ENCODE measurements at places on chromosomes 7 and 10.

DNA sequence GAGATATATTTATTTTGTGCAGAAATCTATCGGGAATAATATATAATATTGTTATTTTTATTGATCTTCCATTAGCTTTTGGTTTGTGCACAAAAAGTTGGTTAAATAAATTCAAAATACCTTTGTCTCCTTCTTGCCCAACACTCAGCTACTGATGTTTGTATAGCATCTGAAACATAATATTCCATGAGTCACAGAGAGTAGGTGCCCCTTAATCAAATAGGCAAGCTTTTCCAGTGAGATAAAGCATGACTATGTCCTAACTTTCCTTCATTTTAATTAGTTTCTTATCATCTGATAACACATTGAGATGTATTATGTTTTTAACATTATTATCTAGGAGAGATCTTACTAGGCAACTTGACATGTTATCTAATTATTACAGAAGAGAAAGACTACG is 432.2 kb downstream of the KIF20B start:
- DNase-seq: no peak

- DNase-seq: peak; percentile 30
Observed at GRCh38 chr7:108014215-108014614, 11.3 kb upstream of the LAMB1 start.

GRCh38 chr7:114957444-114957843 is 35.5 kb downstream of the MDFIC start:
- no peak for DNase-seq

- peak; percentile 58 for DNase-seq
Observed at GRCh38 chr7:138460649-138461607, 869 bp downstream of the TRIM24 start.

- no peak for DNase-seq
Observed at GRCh38 chr10:33123680-33124079, 165.7 kb upstream of the ITGB1 start.

DNA sequence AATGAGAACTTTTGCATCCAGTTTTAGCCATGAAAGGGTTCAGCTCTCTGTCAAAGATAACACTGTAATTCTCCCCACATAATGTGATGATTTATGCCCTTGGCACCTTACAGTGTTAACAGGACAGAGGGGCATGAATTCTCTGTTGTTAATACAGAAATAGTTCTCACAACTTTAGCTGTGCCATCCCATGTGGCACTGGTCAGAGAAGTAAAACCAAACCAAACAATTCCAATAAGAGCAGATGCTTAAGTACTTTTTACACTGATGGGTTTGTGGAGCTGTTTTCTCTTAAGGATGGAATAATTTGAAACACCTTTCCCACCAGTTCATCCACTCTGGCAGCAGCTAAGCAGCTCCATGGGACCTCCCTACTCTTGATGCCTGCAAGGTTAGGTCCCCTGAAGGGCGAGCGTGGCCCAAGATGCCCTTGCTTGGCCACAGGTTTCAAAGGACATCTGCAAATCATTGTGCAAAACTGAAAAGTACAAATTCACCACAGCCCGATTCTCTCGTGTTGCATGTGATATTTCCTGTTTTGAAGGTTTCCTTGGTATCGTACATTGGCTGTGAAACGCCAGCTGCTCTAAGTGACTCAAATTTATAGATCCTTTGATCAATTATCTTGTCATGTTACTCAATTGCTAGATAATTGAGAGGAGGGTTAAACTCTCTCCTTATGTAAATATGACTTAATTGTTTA is 82.5 kb upstream of the CREB5 start:
- DNase-seq: no peak

- DNase-seq: no peak
Observed at GRCh38 chr7:15889507-15889906, 203.0 kb upstream of the MEOX2 start.

DNA sequence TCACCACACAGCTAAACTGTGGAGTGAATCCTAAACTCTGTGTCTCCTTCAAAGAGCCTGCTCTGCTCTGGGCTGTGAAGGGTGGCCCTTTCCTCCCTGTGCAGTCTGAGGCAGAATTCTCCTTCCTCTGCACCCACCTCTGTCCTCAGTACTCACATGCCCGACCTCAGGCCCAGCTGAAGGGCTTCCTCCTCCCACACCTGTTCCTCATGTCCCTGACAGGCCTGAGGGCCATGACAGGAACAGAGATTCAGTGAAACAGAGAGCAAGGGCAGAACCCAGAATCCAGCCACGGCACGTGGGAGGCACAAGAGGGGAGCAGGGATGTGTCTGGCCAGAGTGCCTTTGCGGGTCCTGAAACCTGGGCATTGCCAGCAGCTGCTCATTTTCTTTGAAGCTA is 13.9 kb downstream of the CREB3L2 start:
- DNase-seq: no peak

DNA sequence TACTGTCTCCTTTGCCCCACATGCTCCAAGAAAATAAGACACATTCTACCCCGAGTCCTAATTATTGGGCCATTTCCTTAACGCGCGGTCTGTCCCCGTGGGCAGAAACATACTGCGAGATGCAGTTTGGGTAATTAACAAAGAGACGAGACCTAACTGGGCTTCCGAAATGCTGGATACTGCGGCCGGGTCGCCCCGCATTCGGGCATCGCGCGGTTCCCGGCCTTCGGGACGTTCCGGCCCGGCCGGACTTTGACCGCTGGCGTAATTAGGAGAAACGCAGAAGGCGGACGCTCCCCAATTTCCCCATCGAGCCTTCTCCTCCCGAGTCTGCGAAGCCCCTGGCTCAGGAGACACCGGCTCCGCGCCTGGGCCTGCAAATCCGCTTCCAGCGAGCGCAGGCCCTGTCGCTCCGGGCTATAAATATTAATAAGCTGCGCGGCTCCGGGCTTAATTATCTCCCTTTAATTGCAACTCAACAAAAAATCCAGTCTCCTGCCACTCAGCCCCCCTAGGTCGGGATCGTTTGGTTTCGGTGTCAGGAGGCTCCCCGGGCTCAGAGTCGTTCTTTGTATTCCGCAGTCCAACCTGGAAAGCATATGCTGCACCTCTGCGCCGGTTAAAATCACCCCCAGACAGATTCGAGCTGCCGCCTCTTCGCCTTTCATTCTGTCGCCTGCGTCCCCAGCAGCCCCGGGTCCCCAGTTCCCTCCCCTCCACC is 131.5 kb downstream of the SPAG6 start:
- no peak for DNase-seq

GRCh38 chr7:17530244-17530643 is 231.8 kb downstream of the AHR start:
- DNase-seq: no peak

- DNase-seq: no peak
Observed at GRCh38 chr10:42781893-42782445, 626 bp upstream of the BMS1 start.

GRCh38 chr7:112385516-112385915 is 64.7 kb upstream of the IFRD1 start:
- DNase-seq: no peak

GRCh38 chr7:5692845-5693278 is 88.6 kb downstream of the RNF216 start:
- peak; percentile 65 for DNase-seq

- no peak for DNase-seq
Observed at GRCh38 chr10:96830511-96831199, 1.4 kb upstream of the LCOR start.

DNA sequence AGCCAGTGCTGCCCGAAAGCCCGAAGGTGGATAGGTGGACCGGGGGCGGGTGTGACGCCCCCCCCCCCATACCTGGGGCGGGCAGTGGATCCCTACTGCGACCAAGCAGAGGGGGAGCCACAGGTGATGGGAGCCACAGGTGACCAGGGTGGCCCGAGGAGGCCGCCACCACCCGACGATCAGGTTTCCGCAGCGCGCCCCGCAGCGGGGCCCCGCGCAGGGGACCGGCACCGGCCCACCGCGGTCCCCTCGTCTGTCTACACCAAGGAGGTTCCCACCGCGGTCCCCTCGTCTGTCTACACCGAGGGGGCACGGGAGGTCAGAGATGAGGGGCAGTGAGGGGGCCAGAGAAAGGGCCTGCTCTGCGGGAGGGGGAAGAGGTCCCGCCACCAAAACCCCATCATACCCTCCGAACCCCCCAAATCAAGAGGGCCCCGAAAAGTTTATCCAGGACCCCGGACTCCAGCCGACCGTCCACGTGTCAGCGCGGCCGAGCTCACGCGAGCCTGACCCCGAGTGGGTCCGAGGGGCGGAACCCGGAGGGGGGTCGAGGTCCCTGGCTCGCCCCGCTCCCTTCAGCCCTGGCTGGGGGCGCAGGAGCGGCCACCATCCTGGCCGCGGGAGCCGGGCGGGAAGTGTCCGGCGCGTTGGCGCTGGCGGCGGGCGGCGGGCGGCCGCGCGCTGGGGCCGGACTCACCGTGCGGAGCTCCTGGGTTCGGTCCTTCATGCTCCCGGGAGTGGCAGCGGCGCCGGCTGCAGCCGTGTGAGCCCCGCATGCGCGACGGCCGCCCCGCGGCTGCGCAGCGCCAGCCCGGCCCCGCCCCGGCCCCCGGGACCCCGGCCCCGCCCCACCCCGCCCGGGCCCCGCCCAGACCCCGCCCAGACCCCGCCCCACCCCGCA is at the start of gene STX1A:
TSS of gene STX1A (minus strand) at position 765 of the 901 bp plus-strand sequence. CDS start at position 727, 38 bp downstream.
- DNase-seq: peak; percentile 37

GRCh38 chr10:34988397-34989067 is 101.6 kb downstream of the CUL2 start:
- no peak for DNase-seq

GRCh38 chr7:21300692-21301091 is 127.2 kb upstream of the SP4 start:
- DNase-seq: no peak

GRCh38 chr10:21125471-21126228 is 228.5 kb upstream of the NEBL start:
- no peak for DNase-seq

GRCh38 chr7:50595491-50596102 is 30.4 kb upstream of the DDC start:
- DNase-seq: no peak

GRCh38 chr7:50491209-50491608 is 41.1 kb upstream of the FIGNL1 start:
- no peak for DNase-seq

GRCh38 chr7:38934536-38934935 is 25.5 kb upstream of the VPS41 start:
- no peak for DNase-seq

DNA sequence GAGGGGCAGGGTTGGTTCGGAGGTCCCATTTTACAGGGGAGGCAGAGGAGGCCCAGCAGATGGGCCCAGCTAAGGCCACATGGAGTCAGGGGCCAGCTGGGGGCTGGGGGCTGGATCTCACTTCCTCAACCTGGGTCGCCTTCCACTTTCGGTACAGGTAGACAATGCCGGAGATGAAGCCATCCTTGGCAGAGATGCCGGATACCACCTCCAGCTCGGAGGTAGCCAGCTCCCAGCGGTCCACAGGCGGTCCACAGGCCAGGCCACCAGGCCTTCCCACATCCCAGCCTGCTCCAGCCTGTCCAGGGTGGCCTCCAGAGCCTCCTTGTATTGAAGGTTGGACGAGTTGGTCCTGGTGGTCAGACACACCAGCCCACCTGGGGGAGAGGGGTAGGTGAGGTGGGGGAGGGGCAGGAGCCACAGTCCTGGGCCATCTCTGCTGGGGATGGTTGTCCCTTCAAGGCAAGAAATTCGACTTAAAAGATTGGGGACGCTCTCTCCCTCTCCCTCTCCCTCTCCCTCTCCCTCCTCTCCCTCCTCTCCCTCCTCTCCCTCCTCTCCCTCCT is 3.9 kb downstream of the CLDN4 start:
- DNase-seq: no peak

- no peak for DNase-seq
Observed at GRCh38 chr7:156119771-156120170, 307.5 kb upstream of the SHH start.

DNA sequence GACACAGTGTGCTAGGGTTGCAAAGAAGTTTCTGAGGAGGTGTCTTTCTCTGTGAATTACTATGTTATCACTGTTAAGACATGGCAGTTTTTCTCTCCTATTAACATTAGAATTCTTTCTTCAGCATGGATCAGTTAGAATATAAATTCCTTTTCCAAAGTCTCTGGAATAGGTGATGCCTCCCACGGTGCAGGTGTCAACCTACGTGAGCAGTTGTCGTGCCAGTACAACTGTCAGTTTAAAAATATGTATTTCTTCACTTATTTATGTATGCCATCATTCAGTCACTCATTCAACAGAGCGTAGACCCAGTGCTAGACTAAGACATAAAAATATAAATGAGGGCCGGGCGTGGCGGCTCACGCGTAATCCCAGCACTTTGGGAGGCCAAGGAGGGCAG is 83.5 kb downstream of the TACC2 start:
- DNase-seq: no peak

DNA sequence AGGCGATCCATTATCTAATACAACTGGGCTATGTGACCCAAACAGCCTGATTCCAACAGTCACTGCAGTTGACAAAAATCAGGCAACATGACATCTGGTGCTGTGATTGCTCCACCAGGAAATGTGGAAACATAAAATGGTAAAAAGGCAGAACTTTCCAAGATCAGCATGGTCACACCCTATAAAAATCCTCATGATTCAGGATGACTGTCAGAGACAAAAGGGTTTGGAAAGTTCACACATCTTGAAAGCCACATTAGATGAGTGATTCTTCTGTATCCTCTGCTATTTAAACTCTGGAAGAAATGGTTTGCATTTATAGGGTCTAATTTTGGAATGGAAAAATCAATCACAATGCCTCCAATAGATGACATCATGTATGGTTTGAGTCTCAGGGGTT is 662.6 kb upstream of the IGFBP3 start:
- DNase-seq: no peak

DNA sequence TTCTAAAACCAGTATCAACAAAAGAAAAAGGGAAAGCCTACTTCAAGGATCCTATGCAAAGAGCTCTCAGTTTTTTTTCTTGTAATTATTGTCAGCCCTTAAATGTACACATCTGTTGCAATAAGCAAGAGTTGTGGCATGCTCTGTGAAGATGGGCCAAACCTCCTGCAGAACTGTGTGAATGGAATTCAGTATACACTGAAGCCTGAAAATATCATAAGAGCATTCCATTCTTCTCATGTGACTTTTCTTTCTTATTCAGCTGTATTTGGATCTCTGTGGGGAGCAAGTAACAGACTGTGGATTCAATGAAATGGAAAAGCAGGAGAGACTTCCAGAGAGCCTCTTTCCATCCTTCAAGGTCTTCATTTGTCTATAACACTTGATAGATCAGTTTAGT is 130.7 kb downstream of the SAMD9 start:
- no peak for DNase-seq

- no peak for DNase-seq
Observed at GRCh38 chr10:1009071-1009494, 16.6 kb downstream of the IDI2 start.

- DNase-seq: peak; percentile 71
Observed at GRCh38 chr7:50837965-50838364, 55.3 kb upstream of the GRB10 start.

Measured in SJSA1 (cell line).